Heart left ventricle (tissue), 16 donors: ENCODE measurements at places on chromosomes 3 and 15.

- DNase-seq: no peak
Measured at GRCh38 chr15:81280696-81281455, 43.1 kb downstream of the STARD5 start.

- no peak for DNase-seq
Measured at GRCh38 chr3:49868862-49869466, 742 bp downstream of the CAMKV start.

DNA sequence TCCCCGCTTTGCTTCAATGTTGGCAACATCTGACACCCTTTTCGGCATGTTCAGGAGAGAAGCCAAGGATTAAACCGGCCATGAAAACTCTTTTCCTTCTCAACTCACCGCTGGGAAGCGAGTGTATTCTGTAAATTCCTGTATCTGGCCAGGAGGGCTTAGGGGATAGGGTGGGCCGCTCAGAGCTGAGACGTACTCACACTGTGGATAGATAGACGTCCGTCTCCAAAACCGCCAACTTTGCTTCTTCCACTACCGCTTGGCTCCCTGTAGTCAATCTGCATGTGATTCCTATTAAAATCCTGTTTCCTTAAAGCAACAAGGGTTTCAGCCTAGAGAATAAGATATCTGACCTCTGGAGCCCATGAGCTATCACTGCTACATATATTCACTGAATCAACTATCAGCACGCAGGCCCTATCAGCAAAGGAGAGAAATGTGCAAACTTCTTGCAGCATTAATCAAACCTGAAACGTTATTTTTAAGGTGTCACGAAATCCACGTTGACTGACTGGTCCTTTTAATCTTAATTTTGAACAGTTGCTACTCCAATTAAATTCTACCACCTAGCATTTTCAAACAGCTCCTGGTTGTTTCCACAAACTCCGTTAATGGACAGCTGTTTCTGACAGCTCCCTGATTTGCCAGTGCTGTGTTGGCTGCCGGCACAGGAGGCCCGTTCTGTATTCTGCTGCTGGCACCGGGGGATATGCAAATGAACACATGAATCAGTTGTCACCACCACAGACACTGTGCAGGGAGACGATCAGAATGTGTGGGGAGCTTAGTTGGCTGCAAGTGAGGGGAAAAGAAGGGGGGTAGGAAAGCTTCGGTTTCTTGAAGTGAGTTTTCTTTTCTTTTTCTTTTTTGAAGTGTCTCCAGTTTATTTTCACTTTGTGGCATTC lies 438.9 kb upstream of the ARRDC4 start:
- DNase-seq: peak; percentile 68

DNA sequence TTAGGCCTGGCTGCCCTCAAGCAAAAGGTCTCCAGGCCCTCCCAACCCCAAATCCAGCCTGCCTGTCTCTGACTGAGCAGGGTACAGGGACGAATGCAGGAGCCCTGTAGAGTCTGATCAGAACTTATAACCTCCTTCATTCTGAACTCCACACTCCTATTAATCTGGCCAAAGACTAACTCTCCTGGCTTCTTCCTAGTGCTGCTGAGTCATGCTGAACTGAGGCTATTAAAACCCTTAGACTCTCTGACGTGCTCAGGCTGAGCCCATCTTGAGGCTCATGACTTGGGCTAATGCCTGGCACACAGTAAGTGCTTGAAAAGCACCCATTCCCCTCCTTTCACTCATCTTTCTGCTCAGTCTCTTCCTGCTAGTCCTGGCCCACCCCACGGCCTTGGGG lies 81.9 kb downstream of the NUP210 start:
- DNase-seq: no peak

- DNase-seq: no peak
Measured at GRCh38 chr3:143207338-143207961, 87.9 kb downstream of the CHST2 start.

GRCh38 chr3:133843634-133844033 lies 38.0 kb downstream of the SRPRB start:
- DNase-seq: peak; percentile 44
